ENCODE measurements at places on chromosomes 6 and 20.
A peak's percentile ranks its signal among the peaks of the same experiment; 100 is the strongest.

GRCh38 chr6:163825033-163825432 lies 410.5 kb downstream of the QKI start:
- peak; percentile 30 for DNase-seq

DNA sequence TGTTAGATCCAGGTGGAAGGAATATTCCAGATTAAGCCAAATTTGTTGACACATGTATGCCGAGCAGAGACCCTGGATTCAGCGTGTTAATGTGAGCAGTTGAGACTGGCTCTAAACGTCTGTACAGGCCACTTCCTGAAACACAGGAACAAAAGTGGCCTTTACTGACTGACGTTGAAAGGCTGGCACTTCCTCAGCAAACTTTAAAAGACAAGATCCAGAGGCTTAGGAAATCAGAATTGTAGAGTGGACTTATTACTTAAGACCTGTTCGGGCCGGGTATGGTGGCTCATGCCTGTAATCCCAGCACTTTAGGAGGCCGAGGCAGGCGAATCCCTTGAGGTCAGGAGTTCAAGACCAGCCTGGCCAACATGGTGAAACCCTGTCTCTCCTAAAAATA lies 125.7 kb upstream of the ARID1B start:
- no peak for DNase-seq

- DNase-seq: no peak
Measured at GRCh38 chr6:11232770-11233626, 530 bp upstream of the NEDD9 start.

- no peak for DNase-seq
Measured at GRCh38 chr6:70651326-70651905, 16.3 kb upstream of the SMAP1 start.

DNA sequence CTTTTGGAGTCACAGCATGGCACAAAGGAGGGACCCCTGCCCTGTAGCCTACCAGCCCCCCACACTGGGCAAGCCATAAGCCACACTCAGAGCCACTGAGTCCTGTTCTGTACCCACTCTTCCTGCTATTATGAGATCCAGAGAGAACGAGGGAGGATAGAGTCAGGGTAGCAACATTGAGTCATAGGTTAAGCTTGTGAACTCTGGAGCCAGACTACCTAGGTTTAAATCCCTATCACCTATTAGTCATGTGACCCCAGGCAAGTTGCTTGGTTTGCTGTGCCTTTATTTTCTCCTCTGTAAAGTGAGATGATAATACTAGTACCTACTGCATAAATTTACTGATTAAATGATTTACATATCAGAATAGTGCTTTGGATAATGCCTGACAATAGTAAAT lies 540 bp downstream of the CNBD2 start:
- no peak for DNase-seq

GRCh38 chr20:16057651-16058050 lies 515.6 kb downstream of the KIF16B start:
- DNase-seq: no peak

DNA sequence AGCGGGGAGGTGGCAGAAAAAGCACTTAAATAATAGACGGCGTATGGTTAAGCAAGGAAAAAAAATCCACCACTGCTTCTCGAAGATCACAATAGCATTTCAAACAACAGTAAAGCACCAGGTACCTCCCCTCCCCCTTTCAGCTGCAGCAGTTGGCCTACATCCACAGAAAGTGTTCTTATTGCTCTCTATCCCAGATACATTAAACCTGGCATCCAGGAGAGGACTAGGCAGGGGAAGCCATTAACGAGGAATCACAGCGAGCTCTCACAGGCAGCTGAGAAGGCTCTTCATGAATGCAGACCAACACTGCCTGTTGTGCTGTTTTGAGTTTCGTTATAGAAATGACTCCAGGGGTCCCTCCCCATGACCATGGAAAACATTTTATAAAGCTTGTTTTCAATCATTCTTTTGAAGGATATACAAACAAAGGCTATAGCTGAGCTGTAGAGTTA lies 11.8 kb downstream of the FYN start:
- no peak for DNase-seq

GRCh38 chr20:53092772-53093300 lies 120.7 kb downstream of the TSHZ2 start:
- DNase-seq: no peak

DNA sequence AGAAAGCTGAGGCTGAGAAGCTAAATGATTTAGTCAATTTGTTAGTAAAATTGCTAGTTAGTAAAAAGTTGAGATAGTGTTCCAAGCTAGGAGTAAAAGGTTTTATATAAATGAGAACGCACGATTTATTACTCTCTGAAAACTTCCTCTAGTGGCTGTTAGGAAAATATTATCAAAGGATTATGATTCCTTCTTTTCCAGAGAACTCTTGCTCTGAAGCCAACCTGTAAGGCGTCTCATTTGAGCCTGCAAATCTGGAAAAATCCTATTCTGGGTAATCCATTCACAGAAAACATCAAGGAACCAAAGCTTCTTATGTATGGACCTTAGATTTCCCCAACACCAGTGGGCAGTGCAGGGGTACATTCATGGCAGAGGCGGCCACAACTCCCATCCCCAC lies 252.7 kb downstream of the SOD2 start:
- no peak for DNase-seq

DNA sequence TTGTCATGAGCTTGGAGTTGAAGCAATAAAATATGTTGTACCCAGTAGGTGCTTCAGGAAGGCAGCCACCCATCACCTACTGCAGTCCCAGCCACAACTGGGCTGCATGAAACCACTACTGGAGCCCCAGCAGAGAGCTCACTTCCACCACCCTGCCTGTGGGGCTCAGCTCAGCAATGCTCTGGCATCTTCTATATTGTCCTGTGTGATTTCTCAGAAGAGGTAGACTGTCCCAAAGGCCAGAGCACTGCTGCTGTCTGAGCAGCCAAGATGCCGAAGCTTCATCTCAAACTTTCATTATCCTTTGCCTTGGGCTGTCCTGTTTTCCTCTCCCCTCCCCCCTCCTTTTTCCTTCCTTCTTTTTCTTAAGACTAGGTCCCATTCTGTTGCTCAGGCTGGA lies 126.9 kb downstream of the DHX35 start:
- DNase-seq: no peak

DNA sequence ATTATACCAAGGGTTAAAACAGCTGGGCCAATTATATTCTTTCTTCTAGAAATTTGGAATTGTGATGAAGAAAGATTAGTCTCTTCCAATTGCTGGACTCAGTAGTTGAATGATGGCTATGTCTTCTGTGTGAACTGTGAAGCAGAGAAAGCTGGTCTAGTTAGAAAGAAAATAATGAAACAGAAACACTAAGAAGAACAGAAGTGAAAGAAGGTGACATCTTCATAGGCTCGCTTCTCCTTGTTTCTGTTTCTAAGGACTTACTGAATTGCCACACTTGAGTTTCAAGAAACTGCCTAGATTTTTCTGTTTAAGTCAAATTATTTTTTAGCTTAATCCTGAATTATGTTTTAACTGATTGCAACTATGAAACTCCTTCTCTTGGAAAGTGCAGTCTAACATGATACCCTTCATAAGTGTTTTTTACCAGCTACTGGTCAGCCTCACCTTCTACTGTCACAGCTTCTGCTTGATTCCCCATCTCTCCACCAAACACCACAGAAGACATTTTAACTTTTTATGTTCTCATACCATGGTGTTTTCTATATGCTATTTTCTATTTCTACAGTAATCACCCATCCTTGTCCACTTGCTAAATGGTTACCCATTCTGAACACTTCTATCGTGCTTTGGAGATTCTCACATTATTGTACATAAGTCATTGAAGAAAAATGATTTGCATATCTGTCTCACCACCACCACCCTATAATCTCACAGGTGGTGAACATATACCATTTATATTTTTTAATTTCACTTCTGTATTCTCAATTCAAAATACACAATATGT lies 268.8 kb downstream of the GRIK2 start:
- DNase-seq: no peak

DNA sequence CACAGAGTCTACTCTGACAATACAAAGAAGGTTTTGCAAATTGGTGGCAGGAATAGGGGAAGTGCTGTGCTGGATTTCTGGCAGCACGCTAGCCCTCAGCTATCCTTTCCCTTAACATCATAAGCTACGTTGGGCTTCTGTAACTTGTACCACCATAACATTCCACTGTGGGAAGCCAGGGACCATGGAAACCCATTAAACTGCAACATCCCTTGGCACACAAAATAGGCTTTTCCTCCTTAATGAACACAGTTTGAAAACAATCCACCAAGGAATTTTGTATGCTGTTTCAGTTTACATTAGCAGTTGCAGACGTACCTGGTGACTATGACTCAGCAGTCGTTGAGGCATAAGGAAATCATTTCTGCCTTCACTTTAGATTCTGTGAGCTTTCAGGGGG lies 203.9 kb upstream of the RAB32 start:
- DNase-seq: no peak

DNA sequence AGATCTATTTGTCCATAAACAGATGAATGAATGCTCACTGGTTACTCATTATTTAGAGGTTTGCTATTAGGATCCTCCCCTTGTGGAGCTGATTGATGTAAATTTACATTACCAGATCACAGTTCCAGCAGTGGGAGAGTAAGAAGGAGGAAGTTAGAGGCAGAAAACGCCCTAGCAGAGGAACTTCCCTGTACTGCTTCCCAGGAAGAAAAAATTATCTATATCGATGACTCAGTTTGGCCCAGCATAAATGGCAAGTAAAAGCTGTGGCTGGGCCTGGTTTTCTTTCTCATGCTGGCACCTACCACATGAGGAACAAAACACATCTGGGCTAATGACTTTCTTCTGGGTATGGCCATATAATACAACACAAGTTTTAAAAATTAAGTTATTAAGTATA lies 35.7 kb downstream of the DNAAF9 start:
- no peak for DNase-seq

GRCh38 chr6:150302520-150303176 lies 66.2 kb upstream of the IYD start:
- no peak for DNase-seq

- DNase-seq: no peak
Measured at GRCh38 chr20:46550461-46550860, at the start of gene OCSTAMP. TSS of gene OCSTAMP (minus strand) at chr20:46550654. CDS start at chr20:46550560, 94 bp downstream.

- no peak for DNase-seq
Measured at GRCh38 chr6:96725296-96725695, 112.0 kb downstream of the GPR63 start.

GRCh38 chr6:52964318-52964717 lies 30.8 kb downstream of the GSTA4 start:
- DNase-seq: no peak

GRCh38 chr6:3139090-3139903 lies 18.0 kb downstream of the TUBB2A start:
- peak; percentile 72 for DNase-seq

DNA sequence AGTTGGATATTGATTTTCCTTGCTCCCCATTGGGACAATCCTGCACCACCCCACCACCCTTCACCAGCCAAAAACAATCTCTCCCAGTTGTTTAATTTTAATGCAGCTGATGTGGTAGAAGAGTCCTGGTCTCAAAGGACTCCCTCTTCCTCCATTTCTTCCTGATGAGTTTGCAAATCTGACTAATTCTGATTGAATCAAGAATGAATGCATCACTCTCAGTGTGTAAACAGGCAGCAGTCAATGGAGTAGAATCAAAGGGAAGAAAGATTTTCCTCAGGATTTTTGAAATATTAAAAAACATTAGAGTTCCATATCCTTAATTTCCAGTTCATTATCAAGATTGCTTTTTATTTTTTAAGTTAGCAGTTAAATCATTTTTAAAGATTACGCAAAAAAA lies 54.0 kb downstream of the PLG start:
- no peak for DNase-seq

DNA sequence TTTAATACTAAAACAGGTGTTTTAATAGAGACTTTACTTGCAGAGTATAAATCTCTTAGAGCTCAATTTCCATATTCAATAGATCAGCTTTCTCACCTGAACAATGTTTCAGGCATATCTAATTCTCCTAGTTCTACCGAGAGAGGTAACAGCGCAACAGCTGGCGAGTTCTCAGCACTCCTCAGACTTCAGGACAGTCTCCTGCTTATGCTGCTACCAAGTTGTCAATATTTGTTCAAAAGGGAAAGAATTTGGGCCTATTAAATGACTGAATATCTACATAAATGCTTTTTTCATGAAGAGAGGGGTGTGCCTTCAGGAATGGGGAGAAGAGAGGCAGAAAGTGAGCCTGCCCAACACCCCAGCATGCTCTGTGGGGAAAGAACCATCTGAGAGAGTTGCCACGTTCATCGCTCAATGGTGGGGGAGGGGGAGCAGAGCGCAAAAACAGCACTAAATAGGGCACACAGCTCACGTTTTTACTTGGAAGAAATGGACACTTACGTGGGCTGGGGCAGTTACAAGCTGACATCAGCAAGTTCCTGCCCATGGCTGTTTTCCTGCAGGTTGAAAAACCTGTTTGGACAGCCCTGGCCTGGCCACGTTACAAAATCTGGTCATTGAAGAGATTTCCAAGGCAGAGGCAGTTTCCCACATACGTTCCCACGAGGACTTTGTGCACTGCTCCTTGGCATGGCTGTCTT lies 38.0 kb downstream of the EZR start:
- DNase-seq: no peak

- DNase-seq: peak; percentile 7
Measured at GRCh38 chr20:35264755-35265154, 13.2 kb downstream of the MMP24OS start.

- DNase-seq: peak; percentile 58
Measured at GRCh38 chr20:43914311-43915210, at the start of gene TOX2. TSS of gene TOX2 (plus strand) at chr20:43914852. CDS start at chr20:43914892, 40 bp downstream.

DNA sequence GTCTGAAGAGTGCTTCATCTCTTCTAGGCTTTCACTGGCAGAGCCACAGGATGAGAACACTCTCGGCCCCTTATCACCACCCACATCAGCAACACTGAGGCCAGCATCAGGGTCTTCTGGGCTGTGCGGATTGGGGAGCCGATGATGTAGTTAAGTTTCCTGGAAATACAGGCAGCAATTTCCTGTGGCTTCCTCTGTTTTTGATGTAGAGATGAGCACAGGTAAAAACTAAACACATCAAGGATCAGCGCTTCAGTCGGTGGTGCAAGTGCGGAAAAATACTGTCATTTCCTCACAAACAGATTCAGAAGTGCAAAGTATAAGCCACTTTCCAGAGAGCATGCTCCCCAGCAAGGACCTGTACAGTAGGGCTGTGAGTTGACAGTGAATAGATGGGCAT lies 62.6 kb downstream of the BACH2 start:
- no peak for DNase-seq

GRCh38 chr6:163325390-163325784 lies 89.1 kb upstream of the QKI start:
- DNase-seq: no peak

DNA sequence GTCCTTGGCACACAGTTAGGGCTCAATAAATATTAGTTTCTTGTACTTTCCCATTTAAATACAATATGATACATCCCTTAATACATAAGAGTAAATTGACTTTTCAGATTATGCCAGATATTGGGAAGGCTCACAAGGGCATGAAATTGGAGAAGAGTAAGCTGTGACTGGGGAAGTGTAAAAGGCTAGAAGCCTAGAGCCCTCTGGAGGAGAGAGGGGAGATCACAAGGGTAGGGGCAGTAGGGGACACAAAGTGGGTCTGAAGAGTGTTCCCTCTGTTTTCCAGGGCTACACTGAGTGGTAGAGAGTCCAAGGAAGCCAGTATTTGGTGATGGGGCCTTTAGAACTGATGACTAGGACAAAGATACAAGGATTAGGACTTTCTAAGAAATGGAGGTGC lies 562.9 kb upstream of the CHD6 start:
- no peak for DNase-seq
